ENCODE measurements at places on chromosomes 11 and 22.

GRCh38 chr22:35597692-35598395 lies 19.3 kb downstream of the MB start:
- no peak for DNase-seq

GRCh38 chr11:33689501-33689900 lies 11.1 kb downstream of the C11orf91 start:
- DNase-seq = no peak

GRCh38 chr22:27335102-27335660 lies 466.4 kb downstream of the MN1 start:
- no peak for DNase-seq

DNA sequence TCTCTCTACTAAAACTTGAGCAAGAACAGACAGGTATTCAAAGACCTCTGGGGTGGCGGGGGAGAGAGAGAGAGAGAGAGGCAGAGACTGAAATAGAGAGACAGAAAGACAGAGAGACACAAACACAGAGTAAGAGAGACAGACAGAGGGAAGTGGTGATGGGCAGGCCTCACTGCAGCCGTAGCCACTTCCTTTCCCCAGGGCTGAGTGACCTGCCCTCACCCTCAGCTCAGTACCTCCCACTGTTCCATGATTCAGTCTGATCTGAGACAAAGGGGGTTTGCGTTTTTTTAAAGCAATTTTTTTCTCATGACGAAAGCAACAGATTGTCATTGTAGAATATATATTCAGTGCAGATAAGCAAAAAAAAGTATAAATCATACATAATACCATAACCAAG lies 607.9 kb upstream of the B3GAT1 start:
- no peak for DNase-seq

DNA sequence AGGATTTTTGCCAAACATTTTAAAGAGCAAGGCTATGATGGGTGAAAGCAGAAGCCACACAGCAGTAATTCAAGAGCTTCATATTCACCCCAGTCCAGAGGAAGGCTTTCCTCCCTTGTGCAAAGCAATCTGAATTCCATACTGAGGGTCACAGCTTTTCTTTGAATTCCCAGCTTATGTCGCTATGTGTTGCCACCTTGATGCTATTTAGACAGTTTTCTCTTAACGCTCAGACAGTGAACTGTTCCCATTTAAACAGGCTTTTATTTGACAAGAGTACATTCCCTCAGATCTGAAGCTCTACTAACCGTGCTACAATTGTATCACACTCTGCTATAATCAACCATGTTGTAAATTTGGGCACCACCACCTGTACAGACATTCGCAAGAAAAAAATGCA lies 279.7 kb downstream of the CADM1 start:
- DNase-seq = no peak

DNA sequence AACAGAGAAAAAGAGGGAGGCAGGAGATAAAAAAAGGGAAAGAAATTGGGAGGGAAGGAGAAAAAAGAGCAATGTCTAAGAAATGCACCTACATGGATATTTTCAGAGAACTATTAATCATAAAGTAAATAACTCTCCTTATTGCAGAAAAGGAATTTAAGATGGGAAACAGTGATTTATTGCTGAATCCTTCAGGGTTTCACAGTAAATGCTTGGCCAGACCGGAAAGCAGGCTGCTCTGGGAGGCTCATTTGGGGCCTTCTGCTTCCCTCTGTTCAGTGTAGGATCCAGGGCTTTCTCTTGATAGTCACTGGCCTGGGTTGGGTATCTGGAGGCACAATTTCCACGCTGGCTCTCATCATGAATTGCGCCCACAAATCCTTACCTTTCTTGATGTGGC lies 324.3 kb upstream of the SORL1-AS1 start:
- no peak for DNase-seq

- no peak for DNase-seq
These were observed 61.8 kb upstream of the PRODH start for GRCh38 chr22:18997925-18998315.

- no peak for DNase-seq
These were observed 100.6 kb downstream of the MORC2 start for GRCh38 chr22:30867746-30868662.
